ENCODE measurements at places on chromosomes 6 and 20.

GRCh38 chr20:34193051-34193450 is 48.2 kb upstream of the ASIP start:
- DNase-seq: no peak

GRCh38 chr6:41193171-41193734 is 7.7 kb downstream of the TREML2 start:
- DNase-seq: no peak

GRCh38 chr6:169881976-169882375 is 130.6 kb downstream of the ERMARD start:
- no peak for DNase-seq

- DNase-seq: no peak
Observed at GRCh38 chr20:37416100-37416847, 70.3 kb downstream of the SRC start.

- DNase-seq: no peak
Observed at GRCh38 chr6:52643158-52643557, 27.8 kb upstream of the TMEM14A start.

GRCh38 chr6:41487860-41488432 is 58.2 kb upstream of the FOXP4 start:
- DNase-seq: no peak

Data from NCI-H526 treated with DMSO at 0.1 percent for 48 hours (cell line).